ENCODE measurements at places on chromosomes 7 and 10.

DNA sequence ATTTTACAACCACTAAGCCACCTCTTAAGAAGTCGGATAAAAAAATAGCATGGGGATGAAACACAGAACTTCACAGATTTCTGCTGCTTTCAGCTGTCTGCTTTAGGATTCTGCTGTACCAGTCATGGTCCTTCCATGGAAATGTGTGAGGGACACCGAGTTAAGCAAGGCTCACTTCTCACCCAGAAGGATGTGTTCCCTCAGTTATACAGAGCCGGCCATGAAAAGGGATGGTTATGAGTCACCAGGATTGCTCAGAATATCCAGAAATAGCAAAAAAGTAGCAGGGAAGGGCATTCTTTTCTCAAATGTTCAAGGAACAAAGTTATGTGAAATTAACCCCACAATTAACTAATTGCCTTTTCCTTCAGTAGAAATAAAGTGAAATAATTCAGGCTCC is 124.4 kb downstream of the AMPH start:
- no peak for DNase-seq

DNA sequence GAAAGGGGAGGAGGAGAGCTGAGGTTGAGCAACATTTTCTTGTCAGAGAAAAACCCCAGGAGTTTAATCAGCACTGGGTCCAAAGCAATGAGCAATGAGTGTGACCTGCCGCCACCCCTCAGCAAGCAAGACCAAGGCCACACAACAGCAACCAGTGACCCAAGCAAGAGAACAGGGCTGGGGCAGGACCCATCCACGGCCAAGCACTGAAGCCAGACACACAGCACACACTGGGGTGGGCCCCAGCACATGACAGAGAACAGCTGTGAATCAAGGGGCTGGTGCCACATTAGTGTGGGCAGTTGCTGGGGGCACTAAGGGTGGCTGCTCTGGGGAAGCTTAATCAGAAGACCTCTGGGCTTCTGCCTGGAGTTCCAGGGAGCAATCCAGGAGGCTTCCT is 16.2 kb downstream of the TMEM72 start:
- no peak for DNase-seq

GRCh38 chr10:49375611-49376010 is 20.3 kb downstream of the DRGX start:
- no peak for DNase-seq

GRCh38 chr10:11874568-11875493 is 51.7 kb downstream of the PROSER2 start:
- DNase-seq, result no peak

GRCh38 chr7:101989101-101989500 is 171.7 kb downstream of the CUX1 start:
- DNase-seq, result no peak

- DNase-seq, result no peak
Measured at GRCh38 chr10:126227762-126228134, 160.5 kb downstream of the ADAM12 start.

Data from NCI-H1105 treated with DMSO at 0.1 percent for 48 hours (cell line).